Tibial artery (tissue), 4 donors: ENCODE measurements at places on chromosomes 7 and 10.

DNA sequence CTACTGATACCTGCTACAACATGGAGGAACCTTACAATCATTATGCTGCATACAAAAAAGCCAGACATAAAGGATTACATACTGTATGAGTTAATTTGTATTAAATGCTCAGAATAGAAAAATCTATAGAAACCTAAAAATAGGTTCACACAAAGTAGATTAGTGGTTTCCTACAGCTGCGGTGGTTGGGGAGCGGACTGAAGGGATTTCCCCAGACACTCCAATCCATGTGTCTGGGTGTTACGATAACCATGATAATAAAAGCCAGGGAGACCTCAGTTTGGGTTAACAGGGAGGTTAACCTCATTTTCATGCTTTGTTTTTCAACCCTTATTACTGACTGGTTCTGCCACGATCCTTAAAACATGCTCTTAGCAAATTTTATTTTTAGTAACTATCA lies 355.9 kb downstream of the KCNMA1 start:
- no peak for DNase-seq

DNA sequence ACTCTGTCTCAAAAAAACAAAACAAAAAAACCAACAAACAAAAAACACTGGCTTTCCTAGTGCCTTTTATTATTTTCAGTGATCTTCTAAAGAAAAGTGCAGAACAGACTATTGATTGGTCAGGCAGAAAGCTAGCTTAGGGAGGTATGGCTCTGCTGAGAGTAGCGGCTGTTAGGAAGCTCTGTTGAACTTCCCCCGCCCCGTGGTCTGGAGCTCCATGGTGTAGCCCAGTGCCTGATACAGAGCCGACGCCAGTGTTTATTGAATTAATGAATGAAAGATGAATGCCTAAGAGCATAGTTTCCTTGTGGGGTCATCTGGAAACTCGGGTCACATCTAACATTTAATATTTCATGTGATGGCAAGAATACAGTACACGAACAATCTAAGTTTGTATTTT lies 90.5 kb upstream of the ARMC3 start:
- no peak for DNase-seq

- no peak for DNase-seq
Observed at GRCh38 chr10:90133606-90134005, 432.2 kb downstream of the KIF20B start.

DNA sequence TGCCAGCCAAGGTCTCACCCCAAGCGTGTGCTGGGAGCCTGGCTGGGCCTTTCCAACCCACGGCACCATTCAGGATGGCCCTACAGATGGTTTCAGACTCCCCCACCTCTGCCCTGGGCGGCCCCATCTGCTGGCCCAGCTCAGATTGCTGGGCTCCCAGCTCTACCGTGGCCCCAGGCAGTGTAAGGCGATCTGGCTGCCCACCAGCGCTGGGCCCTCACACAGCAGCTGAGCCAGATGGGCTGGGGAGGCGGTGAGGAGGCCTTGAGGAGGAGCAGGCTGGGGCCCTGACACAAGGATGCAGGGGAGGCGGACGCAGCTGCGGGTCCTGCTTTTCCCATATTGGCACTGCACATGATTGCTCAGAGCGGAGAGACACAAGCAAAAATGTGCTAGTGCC lies 162.8 kb downstream of the NRF1 start:
- DNase-seq = no peak

- DNase-seq = no peak
Observed at GRCh38 chr10:17989908-17990767, 38.4 kb downstream of the SLC39A12 start.

GRCh38 chr10:95694665-95695064 lies 938 bp upstream of the TCTN3 start:
- no peak for DNase-seq

GRCh38 chr7:29809533-29810155 lies 3.3 kb downstream of the WIPF3 start:
- DNase-seq = no peak

- DNase-seq = no peak
Observed at GRCh38 chr10:59273445-59273844, 88.9 kb downstream of the FAM13C start.
